ENCODE measurements at places on chromosomes 1 and 21. TPM values are rescaled to one million over a fixed set of nuclear protein-coding genes. Genes with fewer than 3 reads are reported as not detected.

The KIAA1614 gene
- total RNA-seq, result 5.2 TPM

The CD84 gene
- total RNA-seq, result not detected

The FGR gene
- total RNA-seq, result not detected

The LRRN2 gene
- total RNA-seq, result not detected

The TFF2 gene
- total RNA-seq, result not detected

The GJB4 gene
- total RNA-seq, result not detected

The FMO5 gene
- 0.13 TPM for total RNA-seq

The FCN3 gene
- not detected for total RNA-seq

The TRAF3IP3 gene
- 0.26 TPM for total RNA-seq

The BRINP3 gene
- 3.3 TPM for total RNA-seq

The LCE1B gene
- total RNA-seq, result not detected

The FAM167B gene
- total RNA-seq, result not detected

The TMPRSS3 gene
- not detected for total RNA-seq

The THEM4 gene
- total RNA-seq, result 9.9 TPM

The RPE65 gene
- 0.32 TPM for total RNA-seq

The GSTM5 gene
- 4.9 TPM for total RNA-seq

The NUF2 gene
- 11.2 TPM for total RNA-seq

The GUCA2B gene
- total RNA-seq, result not detected

The F13B gene
- not detected for total RNA-seq

The SSX2IP gene
- 5.9 TPM for total RNA-seq

The INAVA gene
- total RNA-seq, result 3.0 TPM

The WNT4 gene
- total RNA-seq, result not detected

The GORAB gene
- 13.2 TPM for total RNA-seq

The CD1E gene
- total RNA-seq, result not detected

The KCND3 gene
- total RNA-seq, result not detected

Measured in epithelial cell of alveolus of lung (primary cell).